ENCODE measurements at places on chromosomes 12 and 14.
A peak's percentile ranks its signal among the peaks of the same experiment; 100 is the strongest.

GRCh38 chr14:54216827-54217226 lies 180.0 kb upstream of the CDKN3 start:
- no peak for DNase-seq

DNA sequence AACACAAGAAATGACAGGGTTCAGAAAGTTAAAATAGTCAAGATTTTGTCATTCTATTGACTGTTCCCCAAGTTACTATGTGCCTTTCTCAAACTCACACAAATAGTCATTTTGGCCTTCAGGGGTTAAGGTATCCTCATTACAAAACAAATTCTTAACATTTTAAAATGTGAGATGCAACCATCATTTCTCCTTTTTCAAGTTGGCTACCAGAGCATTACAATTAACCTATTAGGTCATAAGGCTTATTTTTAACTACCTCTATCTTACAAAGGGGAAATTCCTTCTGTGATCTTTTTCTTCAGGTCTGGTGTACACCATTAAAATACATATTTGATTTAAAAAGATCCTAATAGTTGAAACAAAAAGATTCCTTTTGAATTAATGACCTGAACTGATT lies 61.2 kb downstream of the SLC38A1 start:
- no peak for DNase-seq

GRCh38 chr12:115870510-115870909 lies 407.0 kb downstream of the MED13L start:
- no peak for DNase-seq

- DNase-seq: peak; percentile 85
Measured at GRCh38 chr12:64187370-64187769, 34.7 kb downstream of the KICS2 start.

DNA sequence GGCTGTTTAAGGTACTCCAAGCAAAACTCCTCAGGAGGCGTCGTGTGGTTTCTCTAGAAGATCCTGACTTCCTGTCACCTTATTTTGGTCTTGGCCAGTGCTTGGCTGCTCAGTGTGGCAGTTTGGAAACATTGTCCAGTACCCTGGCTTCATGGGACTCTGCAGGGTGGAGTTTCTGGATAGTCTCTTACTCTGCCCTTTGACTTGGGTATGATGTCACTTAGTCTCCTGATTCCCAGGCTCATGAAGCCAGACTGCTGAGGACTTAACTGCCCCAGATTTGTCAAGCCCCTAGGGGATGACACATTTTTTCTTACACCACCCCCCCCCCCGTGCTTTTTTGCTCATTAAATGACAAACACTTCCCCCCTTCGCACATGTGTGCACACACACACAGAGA lies 82.7 kb downstream of the ADCK1 start:
- no peak for DNase-seq

DNA sequence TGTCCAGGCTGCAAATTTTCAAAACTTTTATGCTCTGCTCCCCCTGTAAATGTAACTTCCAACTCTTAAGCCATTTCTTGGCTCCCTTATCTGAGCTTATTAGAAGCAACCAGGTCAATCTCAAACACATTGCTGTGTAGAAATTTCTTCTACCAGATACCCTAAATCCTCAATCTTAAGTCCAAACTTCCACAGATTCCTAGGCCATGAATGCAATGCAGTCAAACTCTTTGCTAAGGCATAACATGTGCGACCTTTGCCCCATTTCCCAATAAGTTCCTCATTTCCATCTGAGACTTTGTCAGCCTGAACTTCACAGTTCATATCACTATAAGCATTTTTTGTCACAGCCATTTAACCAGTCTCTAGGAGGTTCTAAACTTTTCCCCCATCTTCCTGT lies 64.5 kb downstream of the TMTC3 start:
- DNase-seq: no peak

DNA sequence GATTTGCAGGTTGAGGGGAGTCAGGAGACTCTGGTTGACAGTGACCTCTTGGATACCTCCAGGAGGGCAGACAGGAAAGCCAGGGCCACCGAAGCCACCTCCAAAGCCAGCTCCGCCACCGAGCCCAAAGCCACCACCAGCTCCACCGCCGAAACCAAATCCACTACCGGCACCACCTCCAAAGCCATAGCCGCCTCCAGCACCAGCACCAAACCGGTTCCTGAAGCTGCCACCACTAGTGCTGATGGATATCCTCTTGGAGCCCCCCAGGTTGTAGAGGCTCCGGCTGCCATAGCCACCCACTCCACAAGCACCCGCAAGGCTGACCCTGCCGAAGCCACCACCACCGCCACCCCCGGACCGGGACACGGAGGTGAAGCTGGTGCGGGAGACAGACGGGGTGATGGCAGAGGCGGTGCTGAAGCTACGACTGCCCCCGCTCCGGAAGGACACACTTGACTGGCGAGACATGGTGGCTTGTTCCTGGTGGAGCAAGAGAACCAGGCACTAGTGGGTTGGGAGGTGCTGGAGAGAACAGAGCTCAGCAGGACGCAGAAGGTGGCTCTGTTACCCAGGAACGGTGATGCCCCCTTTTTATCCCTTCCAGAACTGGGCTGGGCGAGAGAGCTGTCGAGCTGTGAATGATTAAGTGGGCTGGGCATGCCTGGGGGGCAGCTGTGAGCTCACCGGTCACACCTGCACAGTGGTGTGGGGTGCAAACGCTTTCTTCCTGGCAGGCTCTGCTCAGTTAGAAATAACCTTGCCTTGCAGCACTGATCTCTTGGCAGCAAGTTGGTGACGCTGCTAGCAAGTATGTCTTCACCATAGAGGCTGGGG lies at the start of gene KRT5:
Gene KRT5 (minus strand): TSS at position 569 of the 837 bp plus-strand sequence. CDS start 98 bp downstream, at position 471.
- no peak for DNase-seq

DNA sequence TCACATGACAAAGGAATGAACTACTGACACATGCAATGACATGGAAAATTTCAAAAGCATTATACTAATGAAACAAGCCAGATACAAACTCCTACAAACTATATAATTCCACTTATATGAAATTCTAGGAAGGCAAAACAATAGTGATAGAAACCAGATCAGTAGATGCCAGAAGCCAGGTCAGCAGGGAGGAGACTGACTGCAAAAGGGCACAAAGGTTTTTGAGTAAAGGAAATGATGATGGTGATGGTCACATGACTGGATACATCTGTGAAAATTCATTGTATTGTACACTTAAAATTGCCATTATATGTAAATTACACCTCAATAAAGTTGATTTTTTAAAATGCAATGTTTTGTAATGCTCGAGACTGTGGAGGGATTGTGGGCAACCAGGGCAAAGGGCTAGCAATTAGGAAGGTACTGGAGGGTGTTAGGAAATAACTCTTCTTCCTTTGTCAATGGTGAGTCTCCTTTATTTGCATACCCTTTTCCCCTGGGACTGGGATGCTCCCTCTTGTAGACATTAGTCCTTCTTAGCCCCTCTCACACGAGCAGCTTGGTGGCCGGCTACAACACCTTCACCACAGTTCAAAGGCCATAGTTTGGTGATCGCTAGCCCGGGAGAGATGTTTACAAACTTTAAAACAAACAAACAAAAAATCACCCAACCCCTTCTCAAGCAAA lies 6.7 kb upstream of the PRPF40B start:
- no peak for DNase-seq

Measured in retinal pigment epithelial cell (primary cell).